ENCODE measurements at places on chromosomes 11 and 22.
A peak's percentile ranks its signal among the peaks of the same experiment; 100 is the strongest.

DNA sequence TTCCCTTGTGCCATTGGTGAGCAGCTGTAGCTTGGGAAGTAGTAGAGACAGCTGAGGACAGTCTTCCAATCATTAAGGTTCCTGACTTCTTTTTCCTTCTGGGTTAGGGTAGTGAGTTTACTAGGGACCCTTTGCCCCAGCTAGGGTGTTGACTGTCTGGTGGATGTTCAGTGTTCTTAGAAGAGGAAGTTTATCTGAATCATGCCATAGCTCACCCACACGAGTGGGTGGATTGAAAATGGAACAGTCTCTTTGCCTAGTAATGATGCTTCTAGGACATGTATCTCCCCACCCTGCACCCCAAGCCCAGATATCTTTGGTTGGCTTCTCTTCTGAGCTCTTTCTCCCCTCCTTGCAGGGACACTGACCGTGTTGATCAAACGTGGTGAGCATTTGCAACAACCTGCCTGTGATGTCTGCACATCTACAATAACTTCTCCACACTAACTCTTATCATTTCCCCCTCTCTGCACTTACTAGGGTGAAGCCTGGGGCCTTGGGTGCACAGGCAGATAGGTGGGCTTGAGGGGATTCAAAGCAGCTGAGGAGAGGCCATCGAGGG, 57.1 kb upstream of the HORMAD2 start:
- peaks cover 6% of the 10 kb centered on the region for H3K36me3 ChIP-seq
- H3K4me1 ChIP-seq, result peaks cover 5% of the 10 kb centered on the region
- no peaks in the 10 kb centered on the region for H3K27me3 ChIP-seq
- no peak overlapping the region for H3K27ac ChIP-seq

GRCh38 chr11:58609723-58610122, 12.7 kb upstream of the CNTF start:
- H3K4me1 ChIP-seq, result peaks cover 14% of the 10 kb centered on the region
- H3K27me3 ChIP-seq, result no peaks in the 10 kb centered on the region
- H3K27ac ChIP-seq, result no peak overlapping the region

- H3K27ac ChIP-seq, result peak overlapping the region; percentile 94
- H3K4me3 ChIP-seq, result peak overlapping the region; percentile 97
Measured at GRCh38 chr22:38873469-38874411, 1.7 kb upstream of the CBX6 start.

DNA sequence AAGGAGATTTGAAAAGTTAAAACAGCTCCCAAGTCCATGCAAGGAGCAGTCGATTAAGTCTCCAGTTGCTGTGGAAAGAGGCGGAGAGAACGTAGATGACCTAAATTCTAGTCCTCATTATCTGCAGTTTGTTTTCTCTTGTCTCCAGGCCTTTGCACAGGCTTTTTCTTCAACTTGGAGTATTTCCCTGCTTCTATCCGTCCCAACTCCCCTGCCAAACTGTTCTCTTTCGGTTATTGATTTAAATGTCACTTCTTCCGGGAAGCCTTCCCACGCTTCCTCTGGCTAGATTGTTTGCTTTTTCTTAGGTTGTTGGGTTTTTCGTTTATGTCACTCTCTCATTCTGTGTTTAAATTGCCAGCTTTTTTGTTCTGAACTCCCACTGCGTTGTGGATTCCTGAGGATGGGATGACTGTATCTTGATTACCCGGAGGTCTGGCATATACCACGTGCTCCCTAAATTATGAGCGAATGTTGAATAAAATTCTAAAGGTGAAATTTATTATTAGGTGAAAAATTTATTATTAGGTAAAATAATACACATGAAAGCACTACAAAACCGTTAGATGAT, 463 bp downstream of the TMEM126B start:
- H3K36me3 ChIP-seq, result peaks cover 24% of the 10 kb centered on the region
- H3K4me3 ChIP-seq, result peak overlapping the region; percentile 89
- no peak for DNase-seq
- H3K4me1 ChIP-seq, result peaks cover 28% of the 10 kb centered on the region
- no peaks in the 10 kb centered on the region for H3K27me3 ChIP-seq
- H3K27ac ChIP-seq, result peak overlapping the region; percentile 86

GRCh38 chr22:23613193-23613972, 18.7 kb downstream of the DRICH1 start:
- no peak for DNase-seq
- H3K27ac ChIP-seq, result no peak overlapping the region
- no peak overlapping the region for H3K4me3 ChIP-seq
- no peaks in the 10 kb centered on the region for H3K36me3 ChIP-seq
- no peaks in the 10 kb centered on the region for H3K4me1 ChIP-seq

DNA sequence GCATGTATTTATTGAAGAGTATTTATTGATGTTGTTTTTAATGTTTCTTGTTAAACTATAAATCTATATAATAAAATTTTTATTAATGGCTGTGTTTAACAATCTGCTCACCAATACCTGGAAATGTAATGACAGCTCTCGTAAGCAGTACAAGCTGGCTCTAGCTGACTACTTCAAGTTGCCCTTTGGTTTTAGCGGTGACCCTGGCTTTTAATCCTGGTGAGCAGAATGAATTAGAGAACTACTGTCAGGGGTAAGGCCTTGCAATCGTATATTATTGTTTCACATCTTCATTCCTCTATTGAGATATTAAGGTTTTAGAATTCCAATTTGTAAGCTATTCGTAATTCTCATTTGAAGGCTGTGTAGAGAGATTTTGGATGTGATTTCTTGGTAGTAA, 372.2 kb downstream of the METTL15 start:
- no peaks in the 10 kb centered on the region for H3K4me1 ChIP-seq
- no peak overlapping the region for H3K4me3 ChIP-seq
- H3K27ac ChIP-seq, result no peak overlapping the region

- H3K4me3 ChIP-seq, result no peak overlapping the region
- H3K27ac ChIP-seq, result no peak overlapping the region
- no peaks in the 10 kb centered on the region for H3K4me1 ChIP-seq
- no peaks in the 10 kb centered on the region for H3K27me3 ChIP-seq
- H3K36me3 ChIP-seq, result no peaks in the 10 kb centered on the region
- no peak for DNase-seq
Measured at GRCh38 chr22:49425356-49425755, 402.3 kb downstream of the BRD1 start.

DNA sequence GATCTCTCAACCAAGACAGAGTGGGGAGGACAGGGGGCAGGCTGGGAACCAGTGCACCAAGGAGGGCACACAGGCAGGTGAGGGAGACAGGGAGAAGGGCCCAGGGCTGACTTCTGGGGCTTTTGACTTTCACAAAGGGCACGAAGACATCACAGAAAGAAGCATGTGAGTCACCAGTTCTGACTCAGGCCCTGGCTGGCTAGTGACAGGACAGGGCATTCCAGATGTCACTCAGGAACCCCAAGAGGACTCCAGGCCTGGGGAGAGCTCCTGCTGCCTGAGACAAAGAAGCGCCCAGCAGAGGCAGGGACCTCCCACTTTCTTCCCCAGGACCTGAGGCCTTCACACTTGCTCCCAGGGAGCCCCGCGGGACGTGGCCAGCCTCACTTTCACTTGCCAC, 497.2 kb downstream of the BUD13 start:
- H3K4me1 ChIP-seq, result no peaks in the 10 kb centered on the region
- no peaks in the 10 kb centered on the region for H3K27me3 ChIP-seq
- no peak overlapping the region for H3K4me3 ChIP-seq

GRCh38 chr11:87431392-87431791, 393.7 kb downstream of the TMEM135 start:
- no peaks in the 10 kb centered on the region for H3K4me1 ChIP-seq
- peak; percentile 58 for DNase-seq
- no peak overlapping the region for H3K4me3 ChIP-seq

DNA sequence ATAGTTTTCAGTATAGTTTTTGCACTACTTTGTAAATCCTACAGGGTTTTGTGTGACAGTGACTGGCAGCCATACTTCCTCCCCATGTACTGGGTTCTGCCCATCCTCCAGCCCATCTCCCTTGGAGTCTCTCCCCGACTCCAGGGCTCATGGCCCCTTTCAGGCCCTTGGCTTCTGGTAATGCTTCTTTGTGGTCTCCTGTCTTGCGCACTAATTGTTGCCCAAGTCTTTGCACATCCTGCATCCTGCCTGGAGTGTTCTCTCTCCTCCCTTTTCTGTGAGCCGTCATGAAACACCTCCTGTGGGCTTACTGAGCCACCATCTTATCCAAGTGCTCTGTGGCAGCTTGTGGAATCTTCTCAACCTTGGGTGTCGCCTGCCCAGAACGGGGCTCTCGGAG, 11.4 kb upstream of the KCNQ1OT1 start:
- peaks cover 10% of the 10 kb centered on the region for H3K4me1 ChIP-seq
- H3K27ac ChIP-seq, result no peak overlapping the region

DNA sequence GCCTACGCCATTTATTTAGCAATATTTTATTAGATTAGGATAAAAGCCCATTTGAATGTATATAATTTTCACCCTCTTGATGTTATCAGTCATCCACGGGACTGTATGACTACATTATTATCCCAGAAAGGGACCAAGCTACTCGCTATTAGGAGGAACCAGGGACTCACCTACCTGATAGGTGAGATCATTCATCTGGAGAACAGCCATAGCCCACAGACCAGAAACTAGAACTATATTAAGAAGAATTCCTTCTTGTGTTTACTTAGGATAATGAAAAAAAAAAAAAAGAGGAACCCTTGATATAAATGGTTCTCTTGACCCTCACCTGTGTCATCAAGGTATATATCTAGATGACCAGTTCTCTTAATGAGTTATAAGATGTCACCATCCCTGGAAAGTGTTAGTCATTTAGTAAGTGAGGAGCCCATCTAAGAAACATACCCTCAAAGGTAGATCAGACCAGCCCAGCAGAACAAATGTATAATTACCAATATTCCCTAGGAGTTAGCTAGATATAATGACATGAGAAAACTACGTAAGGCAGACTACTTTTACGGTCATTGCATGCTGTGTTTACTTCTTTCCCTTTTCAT, 8.0 kb downstream of the SIK3 start:
- H3K36me3 ChIP-seq, result no peaks in the 10 kb centered on the region
- no peaks in the 10 kb centered on the region for H3K27me3 ChIP-seq
- H3K4me3 ChIP-seq, result no peak overlapping the region

GRCh38 chr22:46126853-46127385, 23.4 kb upstream of the PPARA start:
- H3K4me1 ChIP-seq, result no peaks in the 10 kb centered on the region
- no peaks in the 10 kb centered on the region for H3K27me3 ChIP-seq
- no peaks in the 10 kb centered on the region for H3K36me3 ChIP-seq
- H3K27ac ChIP-seq, result no peak overlapping the region

- peak overlapping the region; percentile 62 for H3K4me3 ChIP-seq
- H3K27me3 ChIP-seq, result no peaks in the 10 kb centered on the region
- H3K4me1 ChIP-seq, result peaks cover 9% of the 10 kb centered on the region
- DNase-seq, result peak; percentile 58
- no peaks in the 10 kb centered on the region for H3K36me3 ChIP-seq
- peak overlapping the region; percentile 80 for H3K27ac ChIP-seq
Measured at GRCh38 chr11:119320240-119320775, 3.4 kb upstream of the MCAM start.

- H3K27ac ChIP-seq, result no peak overlapping the region
- H3K27me3 ChIP-seq, result no peaks in the 10 kb centered on the region
- no peak for DNase-seq
- H3K4me1 ChIP-seq, result peaks cover 25% of the 10 kb centered on the region
Measured at GRCh38 chr11:11971906-11972547, 36.4 kb downstream of the DKK3 start.

- DNase-seq, result no peak
- no peak overlapping the region for H3K4me3 ChIP-seq
- no peaks in the 10 kb centered on the region for H3K36me3 ChIP-seq
- no peak overlapping the region for H3K27ac ChIP-seq
Measured at GRCh38 chr11:107898270-107898669, 30.0 kb upstream of the RAB39A start.

- DNase-seq, result no peak
- no peaks in the 10 kb centered on the region for H3K36me3 ChIP-seq
- H3K4me1 ChIP-seq, result no peaks in the 10 kb centered on the region
- H3K4me3 ChIP-seq, result no peak overlapping the region
- no peak overlapping the region for H3K27ac ChIP-seq
- H3K27me3 ChIP-seq, result no peaks in the 10 kb centered on the region
Measured at GRCh38 chr11:90100431-90100830, 14.7 kb downstream of the UBTFL1 start.

DNA sequence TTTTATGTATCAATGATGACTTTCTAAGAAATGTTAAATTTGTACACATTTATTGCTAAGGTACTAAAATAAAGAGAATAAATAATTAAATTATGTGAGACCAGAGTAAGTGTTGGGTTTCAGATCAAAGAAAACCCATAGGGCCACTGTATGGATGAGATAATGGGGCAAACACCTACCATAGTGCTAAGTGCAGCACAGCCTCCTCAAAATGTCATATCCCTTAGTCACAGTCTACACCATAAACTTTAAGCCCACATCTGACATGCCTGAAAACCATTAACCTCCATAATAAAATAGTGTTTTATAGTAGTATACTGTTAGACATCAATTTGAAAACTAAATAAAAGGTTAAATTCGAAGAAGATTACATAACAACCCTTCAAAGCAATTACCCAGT, 37.5 kb downstream of the SESN3 start:
- H3K36me3 ChIP-seq, result peaks cover 5% of the 10 kb centered on the region
- no peak overlapping the region for H3K4me3 ChIP-seq
- no peak overlapping the region for H3K27ac ChIP-seq

GRCh38 chr11:10920205-10920604, 62.4 kb upstream of the ZBED5 start:
- DNase-seq, result no peak
- H3K27ac ChIP-seq, result no peak overlapping the region
- no peak overlapping the region for H3K4me3 ChIP-seq
- no peaks in the 10 kb centered on the region for H3K27me3 ChIP-seq

DNA sequence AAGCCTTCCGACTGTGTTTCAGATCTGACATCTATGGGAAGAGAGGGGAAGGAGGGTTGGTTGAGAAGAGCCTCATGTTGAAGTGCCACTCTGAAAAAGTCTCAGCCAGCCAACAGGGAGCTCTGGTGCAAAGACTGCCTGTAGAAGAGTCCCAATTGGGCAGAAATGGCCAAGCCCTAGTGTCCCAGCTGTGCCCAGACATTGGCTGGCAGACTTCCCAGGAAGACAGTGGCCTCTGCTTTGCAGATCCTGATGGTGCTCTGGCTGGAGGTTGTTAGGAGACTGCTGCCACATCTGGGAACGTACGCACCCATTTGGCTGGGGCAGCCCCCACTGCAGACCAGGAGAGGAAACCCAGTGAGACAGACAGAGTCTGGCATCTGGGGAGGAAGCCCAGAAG, 3.2 kb upstream of the PLA2G3 start:
- H3K27ac ChIP-seq, result no peak overlapping the region
- H3K4me1 ChIP-seq, result no peaks in the 10 kb centered on the region
- H3K36me3 ChIP-seq, result no peaks in the 10 kb centered on the region
- DNase-seq, result no peak
- no peak overlapping the region for H3K4me3 ChIP-seq

DNA sequence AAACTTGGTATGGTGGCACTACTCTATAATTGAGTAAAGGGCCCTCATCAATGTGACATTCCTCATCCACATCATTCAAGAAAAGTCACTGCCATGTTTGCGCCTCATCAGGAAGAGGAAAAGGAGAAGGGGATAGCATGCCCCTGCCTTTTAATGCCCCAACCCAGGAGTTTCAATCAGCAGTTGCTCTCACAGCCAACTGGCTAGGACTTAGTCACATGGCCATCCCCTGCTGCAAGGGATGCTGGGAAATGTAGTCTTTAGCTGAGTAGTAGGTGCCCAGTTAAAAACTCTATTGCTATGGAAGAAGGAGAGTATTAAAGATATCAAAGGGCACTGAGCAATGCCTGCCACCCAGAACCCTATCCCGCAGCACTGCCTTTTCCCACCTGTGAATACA, 10.9 kb upstream of the CCND1 start:
- H3K27ac ChIP-seq, result no peak overlapping the region
- H3K4me1 ChIP-seq, result no peaks in the 10 kb centered on the region
- DNase-seq, result no peak
- H3K36me3 ChIP-seq, result no peaks in the 10 kb centered on the region

Data from psoas muscle (tissue), 8 donors.